ENCODE measurements at places on chromosomes 4 and X.

DNA sequence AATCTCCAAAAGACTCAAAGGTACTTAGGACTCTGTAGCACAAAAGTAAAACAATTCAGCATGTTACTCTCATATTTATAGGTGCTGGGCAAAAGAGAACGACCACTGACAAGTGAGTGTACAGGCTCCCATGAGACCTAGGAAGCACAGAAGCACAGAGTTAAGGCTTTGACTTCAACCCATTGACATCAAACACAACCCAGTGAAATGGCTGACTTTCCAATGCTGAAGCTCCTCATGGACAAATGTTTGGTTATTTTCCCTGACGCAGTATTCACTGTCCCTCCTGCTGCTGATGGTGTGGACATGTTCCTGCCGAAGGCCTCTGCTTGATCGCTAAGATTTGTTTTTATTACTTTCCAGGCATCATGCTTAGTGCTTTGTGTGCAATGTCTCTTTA is 148.7 kb downstream of the TSPAN5 start:
- DNase-seq, result no peak

DNA sequence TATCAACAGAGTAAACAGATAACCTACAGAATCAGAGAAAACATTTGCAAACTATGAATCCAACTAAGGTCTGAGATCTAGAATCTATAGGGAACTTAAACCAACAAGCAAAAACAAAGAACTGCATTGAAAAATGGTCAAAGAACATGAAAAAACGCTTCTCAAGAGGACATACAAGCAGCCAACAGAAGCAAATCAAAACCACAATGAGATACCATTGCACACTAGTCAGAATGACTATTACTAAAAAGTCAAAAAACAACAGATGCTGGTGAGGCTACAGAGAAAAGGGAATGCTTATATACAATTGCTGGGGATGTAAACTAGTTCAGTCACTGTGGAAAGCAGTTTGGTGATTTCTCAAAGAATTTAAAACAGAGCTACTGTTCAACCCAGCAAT is 255.7 kb downstream of the TMEM47 start:
- no peak for DNase-seq

DNA sequence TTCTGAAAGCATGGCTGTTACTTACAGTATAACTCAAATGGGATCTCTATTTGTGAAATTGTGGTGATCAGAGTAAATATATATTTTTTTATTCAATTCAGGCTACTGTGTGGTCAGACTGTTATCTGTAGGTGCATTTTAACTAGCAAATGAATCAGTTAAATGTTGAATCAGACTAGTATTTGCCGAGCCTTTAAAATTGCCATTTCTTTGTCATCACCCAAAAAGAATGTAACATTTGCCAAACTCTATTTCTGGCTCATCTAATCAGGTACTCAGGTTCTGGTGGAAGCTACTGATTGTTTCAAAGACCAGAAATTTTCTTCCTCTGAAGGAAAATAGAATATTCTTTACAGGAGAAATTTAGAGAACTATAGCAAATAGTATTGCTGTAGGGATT is 1.8 kb upstream of the NAA15 start:
- DNase-seq, result no peak

DNA sequence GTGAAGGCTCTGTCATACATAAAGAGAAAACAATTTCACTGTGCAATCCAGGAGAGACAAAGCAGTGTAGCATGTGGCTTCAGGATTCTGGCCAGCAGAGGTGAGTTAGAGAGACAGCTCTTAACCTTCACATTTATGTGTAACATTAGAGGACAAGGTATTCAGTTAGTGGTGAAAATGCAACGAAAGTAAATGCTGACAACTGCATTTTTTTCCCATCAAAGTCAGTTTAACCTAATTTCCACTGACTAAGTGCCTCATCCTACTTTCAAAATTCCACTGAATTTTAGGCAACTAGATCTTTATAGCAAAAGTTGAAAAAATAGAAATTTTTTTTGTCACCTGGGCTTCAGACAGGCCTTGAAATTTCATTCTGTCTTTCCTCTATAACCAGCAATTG is 130.8 kb upstream of the LNX1 start:
- DNase-seq, result no peak

DNA sequence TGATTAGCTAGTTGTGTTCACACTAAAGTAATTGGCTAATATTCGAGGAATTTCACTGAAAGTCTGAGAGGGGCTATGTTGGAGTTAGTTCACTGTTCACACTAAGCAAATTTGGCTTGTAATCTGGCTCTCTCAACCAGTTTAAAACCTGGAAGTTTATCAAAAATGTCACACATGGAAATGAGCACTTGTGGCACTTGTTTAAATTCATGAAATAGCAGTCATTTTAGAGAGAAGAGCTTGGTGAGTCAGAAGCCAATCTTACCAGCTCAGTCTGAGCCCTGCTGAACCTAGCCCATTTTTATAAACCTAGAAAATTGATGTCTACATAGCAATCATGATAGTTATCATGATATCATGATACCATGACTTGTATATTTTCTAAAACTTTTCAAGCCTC is 90.7 kb upstream of the JADE1 start:
- no peak for DNase-seq

GRCh38 chr4:156693557-156693956 is 278.0 kb downstream of the PDGFC start:
- DNase-seq, result no peak

- DNase-seq, result peak; percentile 17
Observed at GRCh38 chr4:183249854-183250253, 70.2 kb downstream of the CLDN22 start.

GRCh38 chrX:70878902-70879301 is 29.6 kb downstream of the TEX11 start:
- no peak for DNase-seq

GRCh38 chr4:896216-896615 is 35.9 kb downstream of the GAK start:
- DNase-seq, result no peak

DNA sequence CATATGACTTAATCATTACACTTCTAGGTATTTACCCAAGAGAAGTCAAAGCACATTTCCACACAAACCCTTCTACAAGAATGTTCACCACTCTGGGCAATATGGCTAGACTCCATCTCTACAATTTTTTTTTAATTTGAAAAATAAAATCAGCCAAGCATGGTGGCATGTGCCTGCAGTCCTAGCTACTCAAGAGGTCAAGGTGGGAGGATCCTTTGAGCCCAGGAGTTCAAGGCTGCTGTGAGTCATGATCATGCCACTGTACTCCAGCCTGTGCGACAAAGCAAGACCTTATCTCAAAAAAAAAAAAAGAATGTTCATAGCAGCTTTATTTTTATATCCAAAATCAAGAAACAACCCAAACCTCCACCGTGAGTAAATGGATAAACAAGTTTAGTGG is 70.3 kb upstream of the MBNL3 start:
- no peak for DNase-seq

GRCh38 chr4:137641544-137641943 is 109.2 kb upstream of the PCDH18 start:
- DNase-seq, result no peak

GRCh38 chr4:122845760-122846159 is 19.1 kb downstream of the FGF2 start:
- DNase-seq, result no peak

DNA sequence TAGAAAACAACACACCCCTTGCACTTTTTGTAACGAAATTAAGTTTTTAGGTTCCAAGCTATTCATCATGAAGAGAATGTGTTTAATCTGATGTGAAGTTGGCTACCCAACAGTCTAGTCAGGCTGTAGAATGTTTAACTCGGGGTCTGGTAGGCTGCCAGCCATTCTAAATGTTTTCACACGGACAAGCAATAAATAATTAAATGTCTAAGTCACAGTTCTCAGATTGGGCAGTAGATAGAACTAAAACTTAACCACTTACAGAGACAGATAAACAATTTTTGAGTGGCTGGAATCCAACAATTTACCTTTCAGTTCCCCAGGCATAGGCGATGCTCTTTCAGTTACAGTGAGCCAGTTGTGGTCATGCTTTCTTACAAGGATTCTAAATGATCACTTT is 66.5 kb downstream of the CHIC2 start:
- no peak for DNase-seq

DNA sequence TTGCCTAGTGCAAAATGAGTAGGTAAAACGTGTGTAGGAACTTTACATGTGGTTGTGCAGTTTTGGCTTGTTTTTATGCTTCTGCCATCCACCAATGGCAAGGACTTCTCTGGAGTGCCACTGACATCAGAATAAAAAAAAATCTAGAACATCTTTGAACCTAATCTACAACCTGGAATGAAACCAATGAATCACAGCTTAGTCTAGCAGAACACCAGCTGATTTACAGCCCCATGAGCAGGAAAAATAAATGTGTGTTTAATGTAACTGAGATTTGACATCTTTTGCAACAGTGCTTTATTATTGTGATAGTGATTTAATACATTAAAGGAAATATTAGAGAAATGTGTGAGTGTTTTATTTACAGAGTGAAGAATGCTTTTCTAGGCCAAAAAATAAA is 995.1 kb downstream of the PCDH7 start:
- no peak for DNase-seq

GRCh38 chr4:99490286-99490685 is 20.5 kb upstream of the C4orf17 start:
- DNase-seq, result no peak

- DNase-seq, result no peak
Observed at GRCh38 chr4:153513596-153513995, 47.4 kb downstream of the TMEM131L start.
